AML-193 (cell line): ENCODE measurements at places on chromosomes 11 and 22.

DNA sequence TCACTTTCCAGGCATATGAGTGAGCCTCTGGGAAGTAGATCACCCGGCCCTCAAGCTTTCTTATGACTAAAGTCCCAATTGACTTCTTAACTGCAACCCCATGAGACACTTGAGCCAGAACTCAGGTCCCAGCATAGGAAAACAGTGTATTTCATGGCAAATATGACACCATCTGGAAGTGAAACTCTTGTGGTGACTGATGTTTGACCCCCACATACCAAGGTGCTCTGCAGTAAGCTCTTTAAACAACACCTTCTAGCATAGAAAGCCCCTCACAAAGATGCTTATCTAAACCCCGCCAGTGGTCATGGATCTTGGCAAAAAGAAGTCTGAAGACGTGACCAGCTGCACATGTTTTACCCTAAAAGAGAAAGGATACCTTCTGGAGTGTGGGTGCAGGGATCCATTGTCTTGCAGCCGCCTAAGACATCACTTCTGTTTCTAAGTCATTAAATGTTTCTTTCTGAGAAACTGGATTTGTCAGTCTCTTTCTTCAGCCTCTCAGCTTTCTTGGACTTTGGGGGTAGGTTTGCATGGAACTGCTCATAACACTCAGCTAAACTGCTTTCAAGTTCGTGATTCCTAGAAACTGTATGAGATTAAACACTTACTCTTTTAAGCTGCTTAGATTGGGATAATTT is 7.4 kb upstream of the PELI3 start:
- no peak for DNase-seq

DNA sequence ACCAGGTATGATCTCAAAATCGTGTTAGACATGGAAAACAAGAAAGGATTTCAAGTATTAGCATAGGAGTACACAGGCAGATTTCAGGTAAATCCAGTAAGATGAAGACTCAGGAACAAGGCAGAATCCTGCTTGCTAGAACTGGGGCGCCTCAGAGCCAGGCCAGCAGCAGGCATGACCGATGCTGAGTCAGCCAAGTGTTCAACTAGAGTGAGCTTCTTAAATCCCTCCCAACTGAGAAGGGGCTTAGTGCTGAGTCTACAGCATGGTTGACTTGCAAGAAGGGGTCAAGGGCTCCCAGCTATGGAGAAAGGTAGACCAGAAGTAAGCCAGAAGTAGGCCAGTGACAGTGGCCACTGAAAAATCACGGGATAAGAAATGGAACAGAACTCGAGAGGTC is 12.4 kb downstream of the GRAP2 start:
- no peak for DNase-seq

DNA sequence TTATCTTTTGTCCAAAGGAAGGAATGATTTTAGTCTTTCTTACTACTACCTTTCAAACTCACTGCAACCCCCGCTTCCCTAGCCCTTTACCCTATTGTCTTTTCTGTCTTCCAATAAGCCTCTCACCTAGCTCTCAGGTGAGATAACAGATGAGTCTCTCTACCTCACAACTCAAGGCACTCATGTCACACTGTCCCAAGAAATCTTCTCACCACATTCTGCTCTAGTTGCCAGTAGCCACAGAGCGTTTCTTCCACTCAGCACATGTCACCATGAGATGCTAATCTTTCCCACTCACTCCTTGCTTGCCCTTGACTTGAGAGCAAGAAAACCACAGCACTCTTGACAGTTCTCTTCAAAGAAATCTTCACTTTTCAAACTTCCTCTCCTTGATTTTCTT is 32.7 kb upstream of the TMEM41B start:
- no peak for DNase-seq

- no peak for DNase-seq
Measured at GRCh38 chr11:13228572-13228971, 49.0 kb upstream of the BMAL1 start.

- no peak for DNase-seq
Measured at GRCh38 chr22:22244316-22245250, at the start of gene VPREB1. Gene VPREB1, plus strand, starts transcription at chr22:22244786. Its CDS starts 28 bp downstream, at chr22:22244814.

DNA sequence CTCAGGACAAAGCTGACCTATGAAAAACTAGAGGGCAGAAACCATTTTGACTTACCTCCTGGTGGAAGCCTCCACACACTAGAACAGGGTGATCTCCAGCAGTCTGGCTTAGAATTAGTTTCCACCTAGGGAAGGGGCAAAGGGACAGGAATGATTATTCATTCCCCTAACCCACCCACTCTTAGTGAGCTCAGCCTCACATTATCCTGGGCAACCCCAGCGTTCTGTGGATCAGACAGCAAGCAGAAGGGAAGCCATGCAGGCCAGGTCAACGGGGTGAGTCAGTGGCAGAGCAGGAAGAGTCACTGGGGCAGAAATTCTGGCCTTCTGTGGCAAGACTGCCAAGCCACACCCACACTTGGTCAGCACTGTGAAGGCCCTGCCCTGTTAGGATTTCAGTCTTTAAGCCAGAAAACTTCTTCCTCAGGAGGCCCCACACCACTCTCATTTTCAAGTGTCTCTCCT is 10.5 kb downstream of the NUMA1 start:
- DNase-seq, result peak; percentile 95

GRCh38 chr11:31366795-31367194 is 2.7 kb downstream of the DCDC1 start:
- DNase-seq, result no peak

GRCh38 chr22:27695925-27696324 is 105.6 kb downstream of the MN1 start:
- DNase-seq, result no peak

DNA sequence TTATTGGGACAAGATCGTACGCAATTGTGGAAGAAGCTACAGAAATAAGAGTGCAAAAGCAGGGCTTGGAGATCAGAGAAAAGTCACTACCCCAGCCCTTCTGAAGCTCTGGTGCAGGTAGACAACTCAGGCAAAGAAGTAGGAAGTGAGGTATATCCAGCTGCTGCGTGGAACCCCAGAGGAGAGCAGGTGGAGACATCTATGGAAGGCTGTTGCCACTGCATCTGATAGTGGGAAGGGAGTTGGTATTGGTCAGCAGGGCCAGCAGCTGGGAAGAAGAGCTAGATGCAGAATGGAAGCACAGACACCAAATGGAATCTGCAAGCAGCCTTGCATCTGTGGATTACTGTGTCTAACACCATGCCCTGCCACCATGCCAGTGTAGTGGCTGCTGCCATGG is 165.1 kb downstream of the WNT11 start:
- no peak for DNase-seq

GRCh38 chr11:122661182-122661945 is 5.8 kb downstream of the UBASH3B start:
- no peak for DNase-seq

DNA sequence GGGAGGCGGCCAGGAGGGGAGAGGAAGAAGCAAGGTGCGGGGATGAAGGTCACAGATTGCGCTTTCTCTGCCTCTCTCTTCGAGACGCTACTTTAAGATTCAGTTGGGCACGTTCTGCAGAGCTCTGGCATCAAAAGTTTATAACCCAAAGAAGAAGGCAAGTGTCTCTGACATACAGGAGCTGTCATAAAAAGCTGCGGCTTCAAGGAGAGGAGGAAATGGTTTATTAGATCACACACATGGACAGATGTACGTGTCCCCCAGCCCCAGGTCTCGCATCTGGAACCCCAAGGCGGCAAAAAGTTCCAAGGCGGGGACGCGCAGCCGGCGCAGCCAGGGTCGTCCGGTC is 589.0 kb downstream of the OPCML start:
- DNase-seq, result no peak
